ENCODE measurements at places on chromosomes 13 and 19. TPM values are rescaled to one million over a fixed set of nuclear protein-coding genes. Genes with fewer than 3 reads are reported as not detected.

NR1H2 gene
- total RNA-seq = 93.8 TPM

PLPPR2 gene
- 28.9 TPM for total RNA-seq

GRCh38 chr13:104017317-104017716, 951.1 kb upstream of the SLC10A2 start:
- DNase-seq = no peak

GRCh38 chr19:39356647-39357046, 14.4 kb downstream of the SAMD4B start:
- no peak for DNase-seq

GRCh38 chr13:30204564-30204963, 102.8 kb downstream of the KATNAL1 start:
- DNase-seq = no peak
